SW 1271 (cell line): ENCODE measurements at places on chromosomes 7 and 10.

GRCh38 chr10:102153093-102153620, 968 bp downstream of the NOLC1 start:
- DNase-seq, result no peak

- no peak for DNase-seq
Measured at GRCh38 chr10:104317269-104317710, 21.0 kb downstream of the ITPRIP start.

DNA sequence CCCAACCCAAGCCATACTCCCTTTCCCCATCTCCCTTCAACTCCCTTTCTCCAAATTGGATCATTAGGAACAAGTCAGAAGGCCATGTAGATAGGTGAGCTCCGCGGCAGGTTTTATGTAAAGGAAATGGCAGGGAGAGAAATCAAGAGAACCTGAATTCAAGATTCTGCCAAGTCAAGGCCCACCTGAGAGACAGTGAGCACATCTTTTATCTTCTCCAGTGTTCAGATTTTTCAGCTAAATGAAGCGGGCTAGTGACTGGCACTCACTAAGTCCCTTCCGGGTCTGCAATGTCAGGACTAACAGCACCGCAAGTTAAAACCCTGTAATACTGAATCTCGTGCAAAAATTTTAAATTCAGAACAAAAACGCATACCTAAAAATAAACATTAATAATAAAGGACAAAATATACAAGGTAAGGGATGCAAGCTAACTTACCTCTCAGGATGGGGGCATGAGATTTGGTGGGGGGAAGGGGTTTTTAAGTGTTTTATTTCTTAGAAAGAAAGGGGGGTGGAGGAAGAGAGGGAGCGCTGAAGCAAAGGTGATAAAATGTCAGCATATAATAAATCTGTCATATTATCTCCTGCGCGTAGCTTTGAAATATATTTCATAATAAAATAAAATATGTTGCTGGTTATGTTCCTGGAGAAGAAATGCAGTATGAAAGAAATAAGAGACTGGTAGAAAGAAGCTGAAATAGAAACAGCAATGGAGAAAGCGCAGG, 17.6 kb downstream of the TCAF1 start:
- no peak for DNase-seq

GRCh38 chr10:78134773-78135306, 101.2 kb downstream of the RPS24 start:
- no peak for DNase-seq

DNA sequence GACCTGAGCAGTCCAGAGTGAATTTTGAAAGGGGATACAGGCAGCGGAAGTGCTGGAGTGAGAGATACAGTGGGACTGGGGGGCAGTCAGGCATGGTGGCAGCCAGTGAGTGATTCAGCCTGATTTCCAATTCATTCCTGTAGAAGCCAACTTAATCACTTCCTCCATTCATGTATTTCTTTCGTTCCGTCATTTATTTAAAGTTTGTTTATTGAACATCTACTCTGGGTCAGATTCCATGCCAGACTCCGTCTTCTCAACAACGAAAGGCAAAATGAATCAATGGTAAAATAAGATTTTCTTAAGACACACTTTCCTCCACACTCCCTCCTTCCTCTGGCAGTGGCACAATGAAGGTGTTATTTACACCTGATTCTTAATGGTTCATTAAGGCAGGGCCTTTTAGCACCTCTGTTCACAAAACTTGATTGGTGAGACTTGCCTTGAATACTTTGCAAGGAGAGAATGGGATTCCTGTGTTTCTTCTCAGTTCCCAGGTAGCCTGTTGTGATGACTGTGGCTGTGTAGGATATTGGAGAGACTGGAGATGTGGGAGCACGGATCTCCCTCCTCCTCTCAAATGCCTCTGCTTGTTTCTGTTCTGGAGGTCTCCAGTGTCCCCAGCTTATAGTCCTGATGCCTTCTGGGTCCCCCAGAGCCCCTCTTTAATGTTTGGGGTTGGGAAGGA, 27.9 kb downstream of the ADCYAP1R1 start:
- no peak for DNase-seq

- no peak for DNase-seq
Measured at GRCh38 chr7:107291434-107291833, 122.6 kb downstream of the HBP1 start.

- DNase-seq, result no peak
Measured at GRCh38 chr10:20091698-20092097, 275.5 kb downstream of the PLXDC2 start.

- no peak for DNase-seq
Measured at GRCh38 chr10:14162629-14163344, 167.9 kb downstream of the FRMD4A start.

DNA sequence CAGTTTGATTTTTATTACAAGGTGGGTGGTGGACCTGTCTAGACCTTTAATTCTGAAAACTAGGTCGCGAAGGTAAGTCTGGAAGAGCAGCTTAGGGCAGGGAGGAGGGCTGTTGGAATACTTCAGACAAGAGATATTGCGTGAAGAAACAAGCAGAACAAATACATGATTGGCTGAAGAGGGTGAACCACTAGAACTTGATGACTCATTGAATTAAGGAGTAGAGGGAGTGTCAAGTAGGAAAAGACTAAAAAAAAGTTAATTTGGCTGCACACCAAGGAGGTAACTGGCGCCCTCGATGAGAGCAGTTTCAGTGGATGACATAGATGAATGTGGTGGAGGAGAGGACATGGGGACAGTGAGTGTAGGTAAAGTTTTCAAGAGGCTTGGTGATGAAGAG, 41.3 kb downstream of the WNT2 start:
- no peak for DNase-seq
